ENCODE measurements at places on chromosomes 7 and 10.

- DNase-seq = no peak
These were observed 52.6 kb downstream of the CAV1 start for GRCh38 chr7:116577320-116577871.

DNA sequence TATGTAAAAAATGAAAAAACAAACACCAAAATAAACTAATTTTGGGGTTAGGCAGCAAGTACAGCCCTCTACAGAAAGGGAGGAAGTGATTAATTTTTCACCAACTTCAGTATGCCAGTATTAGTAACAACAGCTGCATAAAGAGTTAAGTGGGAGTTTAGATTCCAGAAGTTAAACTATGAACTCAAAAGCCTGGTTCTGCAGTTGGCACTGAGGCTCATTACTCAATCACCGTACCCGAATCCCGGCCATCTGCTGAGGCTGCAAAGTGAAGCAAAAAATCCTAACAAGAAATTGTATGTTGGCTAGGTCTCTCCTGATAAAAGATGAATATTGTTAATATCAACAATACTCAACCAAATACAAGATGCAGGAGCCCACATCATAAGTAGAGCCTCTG, 4.0 kb downstream of the NUDT5 start:
- DNase-seq = no peak

DNA sequence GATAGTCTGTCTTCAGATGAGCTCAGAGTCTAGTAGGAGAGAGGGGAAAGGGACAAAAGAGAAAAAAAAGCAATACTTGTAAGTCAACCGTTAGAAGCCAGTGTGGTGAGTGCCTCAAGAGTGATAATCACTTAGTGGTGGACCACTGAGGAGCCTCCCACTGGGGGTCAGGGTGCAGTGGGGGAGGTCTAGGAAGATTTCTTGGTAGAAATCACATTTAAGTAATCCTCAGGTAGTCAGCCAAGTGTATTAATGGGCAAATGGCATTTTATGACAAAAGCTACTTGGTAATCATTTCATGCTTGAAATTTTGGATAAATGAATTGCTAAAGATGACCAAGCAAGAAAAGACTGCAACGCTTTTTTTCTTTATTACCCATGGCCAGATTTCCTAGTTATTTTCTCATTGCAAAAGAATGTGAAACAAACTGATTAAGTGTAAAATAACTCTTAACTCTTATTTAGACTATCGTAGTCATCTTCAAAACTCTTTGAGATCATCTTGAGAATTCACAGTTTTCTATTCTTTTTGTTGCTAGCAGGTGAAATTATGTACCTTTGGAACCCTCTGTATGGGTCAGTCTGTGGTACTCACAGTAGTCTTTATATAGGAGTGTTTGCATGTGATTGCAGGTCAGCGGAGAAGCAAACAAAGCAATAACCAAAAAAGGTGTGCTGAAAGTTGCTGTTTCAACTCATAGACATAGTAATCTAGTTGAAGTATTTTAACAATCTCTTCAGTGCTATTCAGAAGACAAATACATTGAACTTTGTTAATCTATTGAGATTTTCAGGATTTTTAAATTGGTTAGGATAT, 63.9 kb downstream of the PPP1R9A start:
- no peak for DNase-seq

GRCh38 chr10:129882291-129883010, 81.6 kb downstream of the EBF3 start:
- DNase-seq = no peak

DNA sequence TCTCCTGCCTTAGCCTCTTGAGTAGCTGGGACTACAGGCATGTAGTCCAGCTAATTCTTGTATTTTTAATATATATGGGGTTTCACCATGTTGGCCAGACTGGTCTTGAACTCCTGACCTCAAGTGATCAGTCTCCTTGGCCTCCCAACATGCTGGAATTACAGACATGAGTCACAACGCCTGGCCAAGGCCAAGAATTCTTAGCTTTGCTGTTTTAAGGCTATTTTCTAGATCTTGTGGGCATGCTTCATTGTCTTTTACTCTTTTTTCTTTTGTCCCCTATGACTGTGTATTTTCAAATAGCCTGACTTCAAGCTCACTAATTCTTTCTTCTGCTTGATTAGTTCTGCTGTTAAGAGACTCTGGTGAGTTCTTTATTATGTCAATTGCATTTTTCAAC, 56.4 kb upstream of the TAS2R16 start:
- DNase-seq = no peak

DNA sequence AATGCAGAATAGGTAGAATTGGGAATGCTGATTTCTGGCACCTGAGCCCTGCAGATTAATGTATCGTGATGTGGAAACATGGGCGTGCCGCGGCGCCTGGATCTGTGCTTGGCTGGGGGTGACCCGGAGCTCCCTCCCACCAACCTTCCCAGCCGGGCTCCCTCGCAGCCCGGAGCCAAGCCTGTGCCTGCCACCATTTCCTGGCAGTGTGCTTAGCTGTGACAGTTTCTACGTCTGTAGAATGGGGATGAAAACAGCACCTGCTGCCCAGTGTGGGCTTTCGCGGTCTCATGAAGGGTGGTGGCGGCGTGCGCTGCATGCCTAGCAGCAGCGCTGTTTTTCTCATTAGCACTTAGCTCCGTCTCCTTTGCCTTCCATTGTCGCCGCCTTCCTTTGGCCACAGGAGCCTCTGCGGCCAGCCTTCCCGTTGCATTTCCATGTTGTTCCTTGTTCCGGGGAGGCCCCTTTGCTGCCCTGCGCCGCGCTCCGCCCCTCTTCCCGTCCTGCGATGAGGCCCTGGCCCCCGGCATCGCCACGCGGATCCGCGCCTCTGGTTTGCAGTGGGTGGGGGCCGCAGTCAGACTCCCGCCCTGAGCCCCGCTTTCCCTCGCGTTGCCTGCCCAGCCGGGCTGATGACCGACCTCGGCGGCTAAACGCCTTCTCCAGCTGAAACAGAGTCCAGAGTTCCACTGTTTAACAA, 84.2 kb downstream of the CUL1 start:
- DNase-seq = no peak

DNA sequence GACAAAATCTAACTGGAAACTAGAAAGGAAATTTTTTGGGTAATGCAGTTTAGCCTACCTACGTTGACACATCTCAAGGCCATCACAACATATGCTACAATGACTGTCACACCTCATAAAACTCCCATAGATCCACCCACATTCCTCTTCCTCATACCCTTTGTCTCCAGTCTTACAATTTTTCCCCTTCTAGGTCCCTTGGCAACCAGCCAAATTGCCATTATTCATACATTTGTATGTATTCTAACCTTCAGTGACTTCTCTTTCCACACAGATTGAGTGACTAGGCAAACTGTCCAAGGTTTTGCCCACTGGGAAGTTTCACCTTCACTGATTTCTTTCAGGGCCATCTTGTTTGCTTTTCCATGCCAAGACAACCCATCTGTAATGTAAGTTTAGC, 100.5 kb upstream of the TPK1 start:
- no peak for DNase-seq

DNA sequence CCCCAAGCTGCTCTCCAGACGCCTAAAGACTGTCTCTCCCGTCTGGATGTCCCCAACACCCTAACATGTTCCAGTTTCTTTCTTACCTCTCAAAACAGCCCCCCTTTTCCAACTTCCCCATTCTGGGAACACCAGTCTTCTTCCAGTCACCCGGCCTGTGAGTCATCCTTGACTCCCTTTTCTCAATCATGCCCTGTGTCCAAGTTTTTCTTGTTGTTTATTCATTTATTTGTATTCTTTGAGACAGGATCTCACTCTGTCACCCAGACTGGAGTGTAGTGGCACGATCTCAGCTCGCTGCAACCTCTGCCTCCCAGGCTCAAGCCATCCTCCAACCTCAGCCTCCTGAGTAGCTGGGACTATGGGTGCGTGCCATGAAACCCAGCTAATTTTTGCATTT, 15.6 kb downstream of the SNX10 start:
- no peak for DNase-seq

GRCh38 chr7:140050100-140050499, 12.7 kb downstream of the PARP12 start:
- DNase-seq = no peak

DNA sequence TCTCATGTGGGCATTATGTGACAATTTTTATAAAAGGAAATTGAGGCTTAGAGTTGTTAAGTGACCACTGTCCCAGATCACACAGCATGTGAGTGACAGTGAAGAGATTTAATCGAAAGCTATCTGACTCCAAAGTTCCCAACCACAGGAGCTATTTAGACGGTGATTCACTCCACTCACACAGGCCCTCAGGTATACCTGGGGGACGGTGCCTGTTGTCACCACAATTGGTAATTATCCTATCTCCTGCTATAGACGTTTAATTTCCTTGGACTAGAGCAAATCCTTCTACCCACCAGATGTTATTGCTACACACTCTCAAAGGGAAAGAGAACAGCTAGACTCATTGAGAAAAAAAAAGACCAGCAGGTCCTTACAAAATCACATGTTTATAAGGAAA, 145.5 kb downstream of the KLF6 start:
- no peak for DNase-seq

GRCh38 chr7:66356277-66356721, 151.2 kb downstream of the TPST1 start:
- no peak for DNase-seq

GRCh38 chr10:10294881-10295529, 722.7 kb upstream of the CELF2 start:
- DNase-seq = no peak

- no peak for DNase-seq
These were observed 13.2 kb upstream of the GDF10 start for GRCh38 chr10:47286591-47287315.

DNA sequence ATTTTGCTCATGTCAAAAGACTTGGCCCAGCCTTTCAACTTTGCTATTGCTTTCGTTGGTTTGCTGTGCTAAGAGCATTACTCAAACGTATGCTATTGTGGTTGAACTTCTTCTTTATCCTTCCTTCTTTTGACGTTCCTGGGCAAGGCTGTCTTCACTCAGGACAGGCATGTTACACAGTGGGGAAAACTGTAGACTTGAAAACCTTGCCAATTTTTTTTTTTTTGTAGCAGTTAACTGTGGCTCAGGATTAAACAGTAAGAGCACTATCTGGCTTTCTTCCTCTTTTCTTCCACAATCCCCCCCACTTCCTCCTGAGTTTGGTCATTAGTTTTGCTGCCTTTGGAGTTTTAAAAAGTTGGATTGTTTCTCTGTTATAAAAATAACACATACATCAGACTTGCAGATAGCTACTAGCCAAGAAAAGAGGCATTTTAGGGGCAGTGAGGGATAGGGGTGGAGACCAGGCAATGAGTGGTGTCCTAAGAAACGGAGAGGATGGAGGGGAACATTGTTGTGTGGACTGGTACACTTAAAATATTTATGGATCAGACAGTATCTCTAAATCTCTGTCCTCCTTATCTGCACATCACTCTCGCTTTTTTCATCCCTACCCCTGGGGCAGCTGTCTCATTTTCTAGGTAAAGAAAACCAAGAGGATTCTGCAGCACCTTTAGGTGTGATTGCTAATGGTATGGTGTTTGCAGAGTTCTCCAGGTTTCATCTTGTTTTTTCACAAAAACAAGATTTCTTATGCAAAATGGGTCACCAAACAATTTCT, 181.7 kb downstream of the LRMDA start:
- no peak for DNase-seq

DNA sequence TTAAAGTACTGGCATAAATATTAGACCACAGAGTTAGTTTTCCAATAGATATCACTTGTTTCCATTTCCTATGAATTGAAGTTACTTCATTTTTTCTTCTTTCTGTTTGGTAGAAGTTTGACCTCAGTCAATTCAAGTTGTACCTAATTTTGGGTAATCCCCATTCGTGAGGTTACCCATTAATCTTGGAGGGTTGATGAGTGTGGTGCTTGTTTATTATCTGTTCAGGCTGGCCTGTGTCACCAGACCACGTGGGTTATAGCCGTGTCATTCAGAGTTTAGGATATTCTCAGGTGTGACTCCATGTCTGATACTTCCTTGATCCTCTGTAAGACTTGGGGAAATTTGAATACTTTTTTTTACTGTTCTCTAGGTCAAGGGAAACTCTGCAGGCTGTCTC, 133.9 kb upstream of the TPK1 start:
- DNase-seq = no peak

DNA sequence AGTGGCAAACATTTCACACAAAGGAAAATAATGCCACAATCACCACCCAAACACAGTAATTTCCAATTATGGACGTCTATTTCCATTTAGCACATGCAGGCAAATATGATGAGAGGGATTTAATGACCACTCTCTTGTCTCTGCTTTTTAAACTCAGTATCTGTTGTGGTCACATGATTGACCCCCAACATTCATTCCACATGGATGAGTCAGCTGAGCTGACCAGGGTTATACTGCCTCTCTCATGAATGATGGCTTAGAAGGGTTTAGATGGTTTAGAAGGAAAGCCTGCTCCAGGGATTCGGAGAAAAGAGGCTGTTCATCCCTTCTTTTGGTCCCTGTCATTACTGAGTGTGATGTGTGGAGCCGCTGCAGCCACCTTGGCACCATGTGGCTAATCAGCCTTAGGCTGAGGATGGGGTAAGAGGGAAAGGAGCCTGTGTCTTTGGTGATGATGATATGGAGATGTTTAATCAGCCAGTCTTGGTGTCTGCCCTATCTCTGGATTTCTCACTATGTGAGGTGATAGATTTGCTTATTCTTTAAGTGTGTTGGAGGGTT, 38.2 kb upstream of the JAKMIP3 start:
- no peak for DNase-seq

DNA sequence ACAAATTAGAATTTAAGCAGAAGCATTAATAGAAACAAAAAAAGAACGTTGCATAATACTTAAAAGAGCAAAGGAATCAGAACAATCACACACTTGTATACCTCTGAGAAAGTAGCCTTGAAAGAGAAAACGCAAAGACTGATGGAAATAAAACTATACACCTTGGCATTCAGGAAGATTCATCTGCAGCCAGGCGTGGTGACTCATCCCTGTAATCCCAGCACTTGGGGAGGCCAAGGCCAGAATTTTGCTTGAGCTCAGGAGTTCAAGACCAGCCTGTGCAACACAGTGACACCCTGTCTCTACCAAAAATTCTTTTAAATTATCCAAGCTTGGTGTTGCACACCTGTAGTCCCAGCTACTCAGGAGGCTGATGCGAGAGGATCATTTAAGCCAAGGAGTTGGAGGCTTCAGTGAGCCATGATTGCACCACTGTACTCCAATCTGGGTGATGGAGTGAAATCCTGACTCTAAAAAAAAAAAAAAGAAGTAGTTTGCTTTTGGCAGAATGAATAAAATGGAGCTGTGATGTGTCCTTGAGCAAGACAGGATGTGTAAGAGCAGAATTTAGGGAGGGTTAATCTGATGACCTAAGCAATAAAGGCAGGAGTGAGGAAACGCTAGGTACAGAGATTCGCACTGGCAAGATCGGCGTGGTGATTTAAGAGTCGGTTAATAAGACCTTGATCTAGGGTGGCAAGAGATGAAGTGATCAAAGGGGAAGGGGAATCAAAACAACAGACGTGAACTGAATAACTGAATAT, 75.8 kb upstream of the NRP1 start:
- no peak for DNase-seq

DNA sequence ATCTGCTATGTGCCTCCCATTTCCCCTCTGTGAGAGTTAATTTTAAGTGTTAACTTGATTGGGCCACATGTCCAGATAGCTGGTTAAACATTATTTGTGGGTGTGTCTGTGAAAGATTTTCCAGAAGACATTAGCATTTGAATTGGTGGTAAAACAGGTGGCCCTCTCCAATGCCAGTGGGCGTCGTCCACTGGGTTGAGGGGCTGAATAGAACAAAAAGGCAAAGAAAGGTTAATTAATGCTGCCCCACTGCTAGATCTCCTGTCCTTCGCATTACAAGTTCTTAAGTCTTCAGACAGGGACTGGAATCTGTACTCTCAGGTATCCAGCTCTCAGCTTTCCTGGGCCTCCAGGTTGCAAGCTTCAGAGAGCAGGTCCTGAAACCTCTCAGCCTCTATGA, 1160.9 kb upstream of the LRRN3 start:
- DNase-seq = no peak
